ENCODE measurements at places on chromosomes 4 and X.

DNA sequence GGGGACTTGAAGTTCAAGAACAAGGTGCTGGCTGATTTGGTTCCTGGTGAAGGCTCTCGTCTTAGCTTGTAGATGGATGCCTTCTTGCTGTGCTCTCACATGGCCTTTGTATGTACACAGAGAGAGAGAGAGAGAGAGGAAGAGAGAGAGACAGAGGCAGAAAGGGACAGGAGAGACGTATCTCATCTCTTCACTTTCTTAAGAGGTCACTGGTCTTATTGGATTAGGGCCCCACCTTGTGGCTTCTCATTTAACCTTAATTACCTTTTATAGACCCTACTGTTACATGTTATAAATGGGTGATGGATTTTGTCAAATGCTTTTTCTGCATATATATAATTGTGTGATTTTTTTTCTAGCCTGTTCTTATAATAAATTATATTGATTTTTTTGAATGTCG, 1444.2 kb downstream of the ADGRL3 start:
- no peak for DNase-seq

DNA sequence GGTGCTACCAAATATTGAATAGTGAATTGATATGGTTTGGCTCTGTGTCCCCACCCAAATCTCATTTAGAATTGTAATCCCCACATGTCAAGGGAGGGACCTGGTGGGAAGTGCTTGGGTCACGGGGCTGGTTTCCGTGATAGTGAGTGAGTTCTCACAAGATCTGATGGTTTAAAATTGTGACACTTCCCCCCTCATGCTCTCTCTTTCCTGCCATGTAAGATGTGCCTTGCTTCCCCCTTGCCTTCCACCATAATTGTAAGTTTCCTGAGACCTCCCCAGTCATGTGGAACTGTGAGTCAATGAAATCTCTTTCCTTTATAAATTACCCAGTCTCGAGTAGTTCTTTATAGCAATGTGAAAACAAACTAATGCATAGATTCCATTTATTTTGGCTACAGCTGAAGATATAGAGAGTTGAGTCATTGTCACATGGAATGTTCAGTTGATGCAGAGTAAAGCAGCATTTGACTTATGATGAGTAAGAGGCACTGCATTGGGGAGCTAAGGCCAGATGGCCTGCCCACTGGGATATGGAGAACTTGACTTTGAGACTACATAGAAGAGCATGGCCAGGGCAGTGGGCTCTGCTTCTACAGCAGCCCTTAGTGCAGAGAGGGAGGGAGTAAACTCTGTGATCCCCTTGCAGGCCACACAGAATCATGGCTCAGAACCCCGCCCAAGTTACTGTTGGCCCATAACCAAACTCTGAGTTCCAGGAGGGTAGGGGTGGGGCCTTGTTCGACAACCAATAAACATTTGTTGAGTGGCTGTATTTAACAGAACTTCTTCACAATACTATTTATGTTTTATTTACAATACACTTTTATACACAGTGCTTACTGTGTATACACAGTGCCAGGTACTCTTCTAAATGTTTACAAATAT, 34.2 kb downstream of the RAI2 start:
- no peak for DNase-seq

DNA sequence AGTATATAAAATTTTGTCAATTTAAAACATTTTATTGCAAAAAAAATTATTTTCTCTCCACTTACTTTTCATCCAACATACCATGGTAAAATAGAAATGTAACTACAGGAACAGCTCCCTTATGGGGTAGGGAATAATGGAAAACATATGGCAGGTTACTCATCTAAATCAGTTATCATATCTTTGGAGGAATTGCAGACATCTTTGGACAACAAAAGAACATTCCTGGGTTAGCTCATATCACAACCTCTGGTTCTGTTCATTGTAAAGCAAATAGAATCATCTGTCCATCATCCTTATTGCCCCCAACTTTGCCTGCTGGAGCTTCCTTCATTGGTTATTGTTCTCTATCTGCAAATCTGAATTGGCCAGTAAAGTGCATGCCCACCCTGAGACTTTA, 387.5 kb upstream of the GRID2 start:
- no peak for DNase-seq

GRCh38 chr4:35966566-35966965, 277.7 kb downstream of the ARAP2 start:
- DNase-seq: no peak

DNA sequence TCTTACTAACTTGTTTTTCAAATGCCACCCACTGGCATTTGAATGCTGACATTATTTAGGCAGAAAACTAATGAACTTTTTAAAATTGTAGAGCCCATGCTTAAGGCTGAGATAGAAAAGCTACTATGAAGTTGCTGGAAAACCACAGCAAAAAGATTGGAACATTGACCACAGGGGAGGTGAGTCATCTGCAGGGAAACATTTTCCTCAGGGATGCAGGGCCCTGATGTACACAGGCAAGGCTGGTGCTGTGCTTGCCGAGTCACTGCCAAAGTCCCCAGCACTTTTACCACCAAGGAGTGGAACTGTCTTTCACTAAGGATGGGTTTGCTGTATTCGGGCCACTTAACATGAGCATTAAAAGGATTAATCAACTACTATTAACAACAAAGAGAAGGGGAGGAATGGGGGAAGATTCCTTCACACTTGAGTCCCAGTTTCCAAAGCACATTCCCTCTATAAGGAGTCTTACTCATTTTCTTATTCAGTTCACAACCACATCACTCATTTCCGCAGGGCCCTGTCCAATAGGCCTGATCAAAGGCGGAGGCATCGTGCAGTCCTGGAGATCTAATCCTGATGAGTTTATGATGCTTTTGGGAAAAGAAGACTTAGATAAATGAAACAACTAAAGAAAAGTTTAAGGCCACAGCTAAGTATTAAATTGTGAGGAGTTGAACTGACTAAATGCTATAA, 202.9 kb upstream of the NPY2R start:
- DNase-seq: no peak

GRCh38 chr4:2754848-2755819, 1.0 kb downstream of the TNIP2 start:
- DNase-seq: no peak

DNA sequence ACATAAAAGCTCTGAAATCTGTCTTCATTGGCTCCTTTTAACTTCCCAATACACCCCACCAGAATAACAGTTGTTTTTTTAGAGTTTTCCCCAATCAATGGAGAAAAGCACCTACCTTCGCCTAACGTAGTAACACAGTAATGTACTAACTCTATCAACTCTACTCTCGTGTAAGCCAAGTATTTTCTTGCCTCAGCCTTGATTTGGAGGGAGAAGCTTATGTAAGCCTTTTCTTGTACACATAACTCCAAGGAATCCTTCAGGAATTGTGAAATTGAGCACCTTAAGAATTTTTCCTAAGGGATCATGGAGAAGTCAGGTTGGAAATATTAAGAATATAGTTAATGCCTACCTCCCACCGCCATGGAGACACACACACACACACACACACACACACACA, 181.2 kb downstream of the RAPGEF2 start:
- no peak for DNase-seq

GRCh38 chrX:115018040-115018647, 728 bp upstream of the IL13RA2 start:
- no peak for DNase-seq

DNA sequence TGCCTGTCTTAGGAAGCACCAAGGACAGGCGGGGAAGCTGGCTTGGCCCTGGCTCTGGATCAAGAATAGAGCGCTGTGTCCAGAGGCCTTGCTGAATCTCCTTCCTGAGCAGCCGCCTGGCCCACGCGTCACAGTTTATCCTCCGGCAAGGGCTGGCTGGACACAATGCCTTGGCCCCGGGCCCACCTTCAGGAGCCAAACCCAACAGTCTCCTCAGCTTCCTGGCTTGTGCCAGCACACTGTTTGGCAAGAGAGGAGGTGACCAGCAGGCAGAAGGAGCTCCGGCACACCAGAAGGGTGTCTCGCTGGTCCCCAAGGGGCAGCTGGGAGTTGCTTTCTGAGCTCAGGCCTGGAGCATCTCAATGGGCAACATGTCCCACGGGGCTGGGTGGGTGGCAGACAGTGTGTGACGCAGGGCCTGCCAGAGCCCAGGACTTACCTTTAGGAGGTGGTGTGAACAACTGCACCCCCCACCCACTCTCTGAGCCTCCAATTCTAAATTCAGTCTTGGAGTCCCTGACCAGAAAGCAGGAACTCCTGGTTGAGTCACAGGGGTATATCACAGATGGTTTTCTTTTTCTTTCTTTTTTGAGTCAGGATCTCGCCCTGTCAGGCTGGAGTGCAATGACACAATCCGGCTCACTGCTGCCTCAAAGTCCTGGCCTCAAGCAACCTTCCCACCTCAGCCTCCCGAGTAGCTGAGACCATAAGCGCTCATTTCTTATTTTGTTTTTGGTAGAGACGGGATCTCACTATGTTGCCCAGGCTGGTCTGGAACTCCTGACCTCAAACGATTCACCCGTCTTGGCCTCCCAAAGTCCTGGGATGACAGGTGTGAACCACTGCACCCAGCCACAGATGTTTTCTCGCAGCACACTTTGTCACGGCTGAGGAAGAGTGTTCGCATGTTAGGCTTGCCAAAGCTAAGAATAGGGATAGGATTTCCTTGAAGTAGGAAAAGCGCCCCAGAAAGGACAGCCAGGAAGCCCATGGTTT, 361.2 kb downstream of the BCOR start:
- peak; percentile 24 for DNase-seq

- no peak for DNase-seq
Measured at GRCh38 chrX:134373736-134374135, 86.2 kb upstream of the HPRT1 start.

- DNase-seq: no peak
Measured at GRCh38 chrX:114047558-114047957, 536.3 kb upstream of the HTR2C start.

GRCh38 chr4:71253545-71253944, 85.3 kb upstream of the SLC4A4 start:
- DNase-seq: no peak

- DNase-seq: no peak
Measured at GRCh38 chrX:136627409-136627808, 20.5 kb upstream of the CD40LG start.

DNA sequence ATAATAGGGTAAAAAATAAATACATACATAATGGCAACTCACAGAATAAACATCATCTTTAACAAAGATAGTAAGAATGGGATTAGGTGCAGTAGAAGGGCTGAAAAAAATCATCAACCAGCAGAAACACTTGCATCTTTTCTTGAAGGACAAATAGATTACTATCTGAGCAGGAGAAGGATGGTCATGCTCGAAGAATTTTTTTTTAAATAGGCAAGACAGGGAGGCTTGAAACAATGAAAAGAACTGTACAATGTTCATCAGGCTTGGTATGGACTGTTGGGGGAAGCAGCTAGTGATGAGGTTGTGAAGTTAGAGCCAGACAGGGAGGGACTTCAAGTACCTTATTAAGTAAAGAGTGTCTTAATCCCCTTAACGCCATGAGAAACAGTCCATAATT, 167.4 kb upstream of the LDB2 start:
- DNase-seq: no peak

DNA sequence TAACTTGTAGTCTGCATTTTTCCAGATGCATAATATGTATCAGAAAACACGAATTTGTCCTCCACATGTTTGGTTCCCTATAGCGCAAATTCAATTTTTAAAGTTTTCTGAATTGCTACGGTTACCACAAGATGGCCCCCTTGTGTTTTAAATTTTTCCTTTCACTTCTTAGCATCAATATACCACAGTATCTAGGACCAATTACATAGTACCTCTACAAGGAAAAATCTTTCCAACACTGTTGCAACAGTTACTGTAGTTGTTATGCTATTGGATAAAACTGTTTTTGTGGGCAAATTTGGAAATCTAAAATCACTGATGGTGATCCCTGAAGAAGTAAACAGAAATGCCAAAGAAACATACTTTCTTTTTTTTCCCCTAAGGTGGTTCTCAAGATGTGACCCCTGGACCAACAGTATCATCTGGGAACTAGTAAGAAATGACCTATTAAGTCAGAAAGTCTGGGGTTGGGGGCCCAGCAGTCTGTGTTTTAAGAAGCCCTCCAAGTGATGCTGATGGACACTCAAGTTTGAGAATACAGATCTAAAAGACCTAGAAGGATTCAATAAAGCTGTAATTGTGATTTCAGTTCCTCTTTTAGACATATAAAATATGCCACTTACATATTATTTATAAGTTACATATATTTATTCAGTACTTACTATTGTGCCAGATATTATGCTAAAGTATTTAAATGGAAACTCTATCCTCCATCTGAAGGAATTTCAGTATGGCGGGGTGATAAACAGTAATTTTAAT, 3.1 kb downstream of the ZGRF1 start:
- DNase-seq: no peak

DNA sequence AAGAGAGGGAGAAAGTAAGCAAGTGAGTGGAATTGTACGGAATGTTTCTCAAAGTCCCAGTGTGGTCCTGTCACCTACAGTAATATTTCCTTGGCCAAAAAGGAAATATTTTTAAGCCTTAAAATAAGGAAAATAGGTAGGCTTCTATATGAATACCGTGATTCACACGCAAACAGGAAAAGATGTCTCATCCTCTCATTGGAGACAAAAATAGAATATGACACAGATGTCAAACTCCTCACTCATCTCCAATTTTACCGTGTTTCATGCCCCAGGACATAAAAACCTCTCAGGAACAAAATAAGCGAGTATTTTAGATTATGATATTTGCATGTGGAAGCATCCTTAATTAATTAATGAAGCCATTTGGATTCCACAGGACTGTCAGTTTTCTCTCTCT, 1269.5 kb downstream of the RAPGEF2 start:
- DNase-seq: no peak

- DNase-seq: no peak
Measured at GRCh38 chr4:140930011-140930410, 173.8 kb upstream of the TBC1D9 start.

- no peak for DNase-seq
Measured at GRCh38 chr4:76550966-76551780, 116.1 kb downstream of the SHROOM3 start.

GRCh38 chrX:20028588-20028987, 37.7 kb upstream of the BCLAF3 start:
- DNase-seq: no peak
